ENCODE measurements at places on chromosomes 2 and 18.
A peak's percentile ranks its signal among the peaks of the same experiment; 100 is the strongest.

DNA sequence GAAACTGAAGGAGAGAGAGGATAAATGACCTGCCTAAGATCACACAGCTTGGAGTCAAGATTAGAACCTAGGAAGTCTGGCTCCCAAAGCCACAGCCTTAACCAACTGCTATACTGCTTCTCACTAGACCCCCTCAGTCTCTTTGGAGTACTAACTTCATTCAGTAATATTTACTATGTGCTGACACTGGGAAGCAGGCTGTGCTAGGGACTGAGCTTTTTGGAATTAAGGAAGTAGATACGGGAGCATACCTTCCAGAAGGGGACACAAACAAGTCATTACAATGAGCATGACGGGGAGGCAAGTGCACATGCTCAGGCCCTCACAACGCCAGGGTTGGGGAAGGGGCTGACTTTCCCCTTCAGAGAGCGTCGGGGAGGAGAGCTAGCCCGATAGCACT lies 97.7 kb downstream of the INO80D start:
- DNase-seq = peak; percentile 37

DNA sequence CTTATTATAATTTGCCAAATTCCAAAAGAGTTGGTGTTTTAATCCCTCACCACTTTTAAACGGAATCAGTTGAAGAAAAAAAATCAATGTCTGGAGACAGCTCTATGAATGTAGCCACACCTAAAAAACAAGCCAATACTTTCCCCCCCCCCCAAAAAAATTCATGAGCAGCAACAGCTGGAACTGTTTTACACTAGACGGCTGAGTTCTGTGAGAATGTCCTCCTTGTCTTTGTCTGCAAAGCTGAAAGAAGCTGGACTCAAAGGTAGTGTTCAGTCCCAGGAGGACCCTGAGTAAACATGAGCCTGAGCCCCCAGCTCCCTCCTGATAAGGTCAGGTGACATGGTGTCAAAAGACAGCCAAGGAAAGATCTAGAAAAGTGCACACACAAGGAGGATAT lies 68.2 kb downstream of the ZNF521 start:
- no peak for DNase-seq

DNA sequence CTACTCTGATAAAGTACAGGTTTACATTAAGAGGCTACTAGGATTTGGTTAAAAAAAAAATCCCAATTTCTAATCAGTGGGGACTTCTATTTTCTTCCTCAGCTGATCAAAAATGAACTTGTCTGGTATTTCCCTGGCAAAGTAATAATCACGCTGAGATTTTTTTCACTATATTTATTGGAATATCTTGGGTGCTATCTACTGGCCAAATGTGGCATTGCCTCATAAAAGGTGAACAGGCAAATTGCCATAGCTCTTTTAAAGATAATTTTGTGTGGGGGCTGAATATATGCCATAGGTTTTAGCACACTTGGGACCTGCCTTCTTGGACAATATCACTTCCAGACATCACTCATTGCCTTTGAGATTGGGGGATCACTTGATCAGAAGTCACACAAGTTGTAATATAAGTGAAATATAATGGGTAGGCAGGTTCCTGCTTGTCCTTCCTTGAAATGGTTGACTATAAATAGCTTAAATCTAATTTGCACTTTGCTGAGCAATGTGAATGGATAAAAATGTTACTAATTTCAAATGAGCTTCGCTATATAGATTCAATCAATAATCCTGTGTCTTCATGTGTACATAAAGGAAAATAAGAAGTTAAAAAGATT lies 7.0 kb upstream of the NXPH2 start:
- DNase-seq = no peak

DNA sequence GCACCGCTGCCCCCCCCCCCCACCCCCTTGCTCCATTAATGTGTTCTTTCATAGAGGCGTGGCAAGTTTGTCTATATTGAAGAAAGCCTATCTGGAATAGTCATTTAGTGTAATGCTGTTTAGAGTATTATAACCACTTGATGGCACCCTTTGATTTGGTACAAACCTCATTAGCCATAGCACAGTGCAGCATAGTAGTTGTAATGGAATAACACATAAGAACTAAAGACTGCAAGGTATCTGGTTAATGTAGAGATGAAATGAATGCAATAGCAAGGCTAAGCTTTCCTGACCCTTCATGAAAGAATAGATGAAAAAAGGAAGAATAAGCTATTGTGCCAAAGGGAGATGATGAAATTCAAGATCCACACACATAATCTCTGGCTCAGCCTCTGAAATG lies 81.9 kb downstream of the EHBP1 start:
- no peak for DNase-seq

DNA sequence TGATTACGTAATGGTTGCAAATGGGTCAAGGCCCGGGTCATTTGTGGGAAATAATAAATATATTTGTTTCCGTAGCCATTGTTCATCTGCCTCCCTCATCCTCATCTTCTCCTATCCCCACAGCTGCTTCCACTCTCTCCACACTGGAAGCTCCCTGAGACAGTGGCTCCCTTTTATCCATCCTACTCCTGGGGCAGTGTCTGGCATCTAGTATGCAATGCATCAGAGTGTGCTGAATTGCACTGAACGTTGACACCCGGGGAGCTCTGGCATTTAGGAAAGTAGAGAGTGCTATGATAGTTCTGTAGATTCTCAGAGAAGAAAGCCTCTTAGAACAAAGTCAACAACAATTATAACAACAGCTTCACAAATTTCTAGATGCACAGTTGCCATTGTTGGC lies 45.5 kb upstream of the NAB1 start:
- no peak for DNase-seq

- no peak for DNase-seq
These were observed 120.1 kb upstream of the MGAT5 start for GRCh38 chr2:134133622-134134312.
